Erythroblast (primary cell): ENCODE measurements at places on chromosomes 4 and X.

DNA sequence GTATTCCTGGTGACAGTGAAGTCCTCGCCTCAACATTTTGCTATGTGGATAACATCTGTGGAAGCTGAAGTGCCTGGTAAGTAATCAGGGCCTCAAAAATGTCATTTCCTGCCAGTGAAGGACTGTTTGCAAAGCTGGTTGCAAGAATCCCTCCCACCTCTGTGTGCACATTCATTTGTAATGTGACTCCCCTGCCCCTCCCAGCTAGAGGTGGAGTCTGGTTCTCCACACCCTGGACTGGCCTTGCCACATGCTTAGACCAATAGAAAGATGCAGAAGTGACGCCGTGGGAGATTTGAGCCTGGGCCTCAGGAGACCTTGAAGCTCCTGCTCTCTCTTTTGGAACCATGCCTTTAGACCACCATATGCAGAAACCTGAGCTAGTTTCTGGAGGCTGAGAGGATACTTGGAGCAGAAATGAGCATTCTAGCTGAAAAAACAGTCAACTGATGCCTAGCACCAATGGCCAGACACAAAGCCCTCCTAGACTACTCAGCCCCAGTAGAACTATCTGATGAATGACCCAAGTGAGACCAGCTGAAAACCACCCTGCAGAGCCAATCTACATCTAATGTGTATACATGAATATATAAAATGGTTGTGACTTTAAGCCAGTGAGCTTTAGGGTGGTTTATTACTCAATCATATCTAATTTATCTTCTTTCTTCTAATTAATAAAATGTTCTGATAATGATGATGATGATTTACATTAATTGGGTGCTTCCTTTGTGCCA, 47.8 kb upstream of the CRMP1 start:
- no peak for DNase-seq

DNA sequence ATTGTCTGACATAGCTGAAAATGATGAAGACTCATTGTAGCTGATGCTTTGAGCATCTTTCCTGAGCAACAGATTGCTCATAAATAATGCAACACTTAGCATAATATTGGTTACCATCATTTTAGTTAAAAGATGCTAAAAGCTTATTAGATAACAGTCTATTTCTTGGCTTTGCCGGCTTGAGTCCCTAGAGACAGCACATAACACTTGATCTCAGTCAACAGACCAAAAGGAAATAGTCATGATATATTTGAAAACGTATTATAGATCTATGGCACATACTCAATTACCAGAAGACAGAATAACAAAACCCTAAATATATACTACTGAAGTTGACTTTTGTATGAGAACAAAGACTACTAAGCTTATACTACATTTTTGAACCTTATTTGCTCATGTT, 846.7 kb upstream of the EPHA5 start:
- no peak for DNase-seq

GRCh38 chr4:146585761-146586333, 52.8 kb upstream of the POU4F2 start:
- DNase-seq = no peak

DNA sequence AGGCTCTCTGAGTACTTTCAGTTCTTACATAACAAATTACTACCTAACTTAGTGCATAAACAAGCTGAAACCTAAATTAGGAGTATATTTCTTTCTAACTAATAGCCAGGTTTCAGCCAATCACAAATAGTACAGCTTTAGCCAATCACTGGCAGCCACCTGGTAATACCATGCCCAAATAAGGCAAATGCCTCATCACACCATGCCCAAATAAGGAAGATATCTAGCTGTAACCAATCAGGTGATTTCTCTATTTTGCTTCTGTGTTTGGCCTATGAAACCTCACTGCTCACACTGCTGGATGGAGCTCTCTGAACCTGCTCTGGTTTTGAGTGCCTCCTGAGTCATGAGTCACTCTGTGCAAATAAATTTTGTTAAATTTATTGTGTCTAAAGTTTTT, 113.5 kb downstream of the DDIT4L start:
- DNase-seq = no peak

GRCh38 chr4:93469560-93469959, 359.0 kb upstream of the ATOH1 start:
- no peak for DNase-seq

DNA sequence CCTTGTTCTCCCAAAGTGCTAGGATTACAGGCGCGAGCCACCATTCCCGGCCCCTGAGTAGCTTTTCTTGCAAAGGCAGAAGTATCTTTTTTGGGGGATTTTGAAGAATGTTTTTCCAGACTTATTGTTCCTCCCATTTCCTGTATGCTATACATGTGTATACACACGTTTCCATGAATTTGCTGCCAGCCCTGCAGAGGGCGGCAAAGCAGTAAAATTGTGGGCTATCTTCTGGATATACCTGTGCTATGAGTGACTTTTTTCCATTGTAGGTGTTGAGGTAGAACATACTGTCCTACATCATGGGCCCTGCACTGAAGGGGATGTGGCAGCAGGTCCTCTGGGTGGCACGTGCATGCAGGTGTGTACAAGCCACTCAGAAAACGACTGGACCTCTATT, 16.9 kb upstream of the MED28 start:
- DNase-seq = no peak

- no peak for DNase-seq
Observed at GRCh38 chr4:36274158-36274557, 7.3 kb upstream of the DTHD1 start.
